Jurkat, Clone E6-1 (cell line): ENCODE measurements at places on chromosomes 7 and 10.

GRCh38 chr7:41696323-41696916, 6.5 kb downstream of the INHBA start:
- DNase-seq, result peak; percentile 16

- DNase-seq, result no peak
These were observed 104.5 kb upstream of the INSYN2A start for GRCh38 chr10:127300868-127301321.

DNA sequence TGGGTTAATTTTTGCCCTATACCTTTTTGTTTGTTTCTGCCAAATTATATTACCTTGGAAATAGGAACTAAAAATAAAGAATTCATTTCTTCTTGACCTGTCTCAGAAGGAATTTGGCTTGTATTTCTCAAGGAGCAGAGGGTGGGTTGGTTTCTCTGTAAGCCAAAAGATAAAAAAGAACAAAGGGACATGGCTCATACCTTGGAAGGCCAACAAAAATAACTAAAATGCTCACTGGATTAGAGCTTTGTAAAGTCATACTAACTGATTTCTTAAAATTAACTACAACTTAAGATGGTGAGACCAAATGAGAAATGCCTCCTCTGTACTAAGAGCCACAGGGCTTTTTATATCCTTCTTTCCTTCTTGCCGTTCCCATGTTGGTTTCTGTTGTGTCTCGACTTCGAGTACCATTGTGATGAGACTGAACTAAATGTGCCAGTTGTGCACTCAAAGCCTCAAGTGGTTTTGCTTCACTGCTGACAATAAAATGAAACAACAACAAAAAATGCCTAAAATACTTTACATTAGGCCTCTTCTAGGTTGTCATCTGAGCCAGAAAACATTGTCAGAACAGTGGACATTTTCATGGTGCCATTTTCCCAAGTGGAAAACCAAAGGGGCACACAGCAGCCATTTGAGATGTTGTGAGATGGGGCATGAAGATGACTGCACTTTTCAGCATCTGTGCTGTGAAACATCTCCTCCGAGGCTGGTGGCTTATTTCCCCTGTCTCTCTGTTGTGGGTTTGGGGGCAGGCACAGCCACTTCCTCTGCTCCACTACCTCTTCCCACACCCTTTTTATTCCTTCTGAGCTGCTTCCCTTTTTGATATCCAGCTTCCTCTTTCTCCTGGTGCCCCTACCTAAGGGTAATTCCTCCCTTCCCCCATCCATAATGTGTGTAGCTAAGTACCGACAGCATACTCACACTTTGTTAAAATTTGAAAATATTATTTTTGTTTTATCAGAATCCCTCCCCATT, 51.8 kb upstream of the AGR3 start:
- DNase-seq, result peak; percentile 77

DNA sequence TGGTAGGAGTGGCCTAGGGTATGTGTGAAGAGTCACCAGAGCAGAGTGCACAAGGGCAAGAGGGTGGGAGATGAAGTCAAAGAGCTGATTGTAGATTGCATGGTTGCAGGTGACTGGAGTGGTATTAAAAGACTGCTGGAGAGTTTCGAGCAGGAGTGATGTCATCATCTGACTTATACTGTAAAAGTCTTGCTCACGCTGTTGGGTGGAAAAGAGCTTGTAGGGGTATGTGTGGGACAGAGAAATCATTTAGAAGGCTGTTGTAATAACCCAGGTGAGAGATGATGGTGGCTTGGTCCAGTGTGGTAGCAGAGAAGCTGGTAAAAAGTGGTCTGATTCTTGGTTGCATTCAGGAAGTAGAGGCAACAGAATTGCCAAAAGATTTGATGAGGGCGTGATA, 184.1 kb downstream of the ABCA13 start:
- no peak for DNase-seq

DNA sequence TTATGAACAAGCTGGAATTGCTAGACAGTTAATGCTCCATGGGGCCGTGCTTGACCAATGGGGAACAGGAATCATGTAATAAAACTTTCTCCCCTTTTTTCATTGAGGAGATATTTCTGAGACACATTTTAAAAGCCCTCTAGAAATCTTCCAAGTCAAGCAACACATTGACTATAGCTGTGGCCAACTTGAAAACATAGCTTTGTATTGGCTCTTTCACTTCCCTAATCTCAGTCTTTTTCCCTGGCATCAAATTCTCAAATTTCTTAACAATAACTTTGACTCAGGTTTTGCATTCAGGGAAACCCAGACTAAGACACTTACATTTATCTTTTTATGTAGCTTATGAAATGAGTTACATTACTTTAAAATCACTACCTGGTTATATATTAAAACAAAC, 947.1 kb upstream of the MBL2 start:
- no peak for DNase-seq

GRCh38 chr10:62057359-62057758, 155.9 kb downstream of the ARID5B start:
- no peak for DNase-seq

- DNase-seq, result no peak
These were observed 25.7 kb downstream of the GPNMB start for GRCh38 chr7:23272275-23272674.

- DNase-seq, result no peak
These were observed 626 bp upstream of the BMS1 start for GRCh38 chr10:42781893-42782445.
